ENCODE measurements at places on chromosomes 2 and 18.

DNA sequence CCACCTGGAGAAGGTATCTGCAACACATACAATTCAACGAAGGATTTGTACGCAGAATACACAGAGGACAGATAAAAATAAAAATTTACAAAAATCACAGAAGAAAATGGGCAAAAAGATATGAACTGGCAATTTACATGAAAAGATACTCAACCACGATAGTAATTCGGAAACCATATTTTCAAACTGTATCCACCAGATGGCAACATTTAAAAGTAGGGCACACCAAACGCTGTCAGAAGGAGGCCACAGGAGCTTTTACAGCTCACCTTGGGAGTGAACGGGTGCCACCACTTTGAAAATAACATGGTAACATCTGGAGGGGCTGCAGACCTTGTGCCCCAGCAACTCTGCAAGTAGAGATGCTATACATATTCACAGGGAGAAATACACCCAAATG, 9.8 kb downstream of the KIF1A start:
- DNase-seq: no peak

DNA sequence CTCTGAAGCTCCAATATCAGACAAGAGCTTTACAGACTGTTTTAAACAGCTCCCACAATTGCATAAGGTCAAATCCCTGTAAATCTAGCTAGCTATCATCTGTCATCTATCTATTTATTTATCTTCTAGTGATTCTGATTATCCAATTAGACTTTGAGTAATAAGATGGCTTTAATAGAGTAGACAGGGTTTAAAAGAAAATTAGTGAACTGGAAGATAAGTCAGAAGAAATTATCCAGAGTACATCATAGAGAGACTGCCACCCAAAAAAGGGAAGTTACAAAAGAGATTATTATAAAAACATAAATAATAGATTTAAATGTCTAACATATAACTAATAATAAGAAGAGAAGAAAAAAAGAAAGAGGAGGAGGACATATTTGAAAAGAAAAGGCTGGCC, 8.0 kb upstream of the ZC3H8 start:
- DNase-seq: no peak

GRCh38 chr2:46711156-46711555, 204.4 kb downstream of the MCFD2 start:
- no peak for DNase-seq

- DNase-seq: no peak
Measured at GRCh38 chr2:234027641-234028040, 22.9 kb upstream of the SPP2 start.

- DNase-seq: no peak
Measured at GRCh38 chr18:10842371-10842770, 307.0 kb downstream of the PIEZO2 start.

GRCh38 chr2:28400921-28401320, 8.3 kb downstream of the FOSL2 start:
- no peak for DNase-seq
